ENCODE measurements at places on chromosomes 6 and 20. TPM values are rescaled to one million over a fixed set of nuclear protein-coding genes. Genes with fewer than 3 reads are reported as not detected.
A peak's percentile ranks its signal among the peaks of the same experiment; 100 is the strongest.

The B3GAT2 gene
- 0.09 TPM for total RNA-seq

The COL11A2 gene
- 1.8 TPM for total RNA-seq

The NKX2-2 gene
- total RNA-seq: not detected

The ELOVL4 gene
- total RNA-seq: 1.6 TPM

The BAG2 gene
- 12.1 TPM for total RNA-seq

The KCNK17 gene
- total RNA-seq: not detected

The KHDC1L gene
- total RNA-seq: not detected

The ULBP3 gene
- 8.4 TPM for total RNA-seq

GRCh38 chr6:56685102-56685733 lies 42.5 kb upstream of the DST start:
- H3K27me3 ChIP-seq: no peaks in the 10 kb centered on the region
- DNase-seq: no peak
- peak overlapping the region; percentile 29 for H3K27ac ChIP-seq
- H3K4me1 ChIP-seq: peaks cover 61% of the 10 kb centered on the region
- H3K36me3 ChIP-seq: peaks cover 15% of the 10 kb centered on the region

GRCh38 chr6:118618676-118619377 lies 32.6 kb downstream of the CEP85L start:
- H3K27me3 ChIP-seq: no peaks in the 10 kb centered on the region
- peak; percentile 72 for DNase-seq
- no peak overlapping the region for H3K4me3 ChIP-seq
- no peaks in the 10 kb centered on the region for H3K36me3 ChIP-seq
- H3K4me1 ChIP-seq: no peaks in the 10 kb centered on the region

DNA sequence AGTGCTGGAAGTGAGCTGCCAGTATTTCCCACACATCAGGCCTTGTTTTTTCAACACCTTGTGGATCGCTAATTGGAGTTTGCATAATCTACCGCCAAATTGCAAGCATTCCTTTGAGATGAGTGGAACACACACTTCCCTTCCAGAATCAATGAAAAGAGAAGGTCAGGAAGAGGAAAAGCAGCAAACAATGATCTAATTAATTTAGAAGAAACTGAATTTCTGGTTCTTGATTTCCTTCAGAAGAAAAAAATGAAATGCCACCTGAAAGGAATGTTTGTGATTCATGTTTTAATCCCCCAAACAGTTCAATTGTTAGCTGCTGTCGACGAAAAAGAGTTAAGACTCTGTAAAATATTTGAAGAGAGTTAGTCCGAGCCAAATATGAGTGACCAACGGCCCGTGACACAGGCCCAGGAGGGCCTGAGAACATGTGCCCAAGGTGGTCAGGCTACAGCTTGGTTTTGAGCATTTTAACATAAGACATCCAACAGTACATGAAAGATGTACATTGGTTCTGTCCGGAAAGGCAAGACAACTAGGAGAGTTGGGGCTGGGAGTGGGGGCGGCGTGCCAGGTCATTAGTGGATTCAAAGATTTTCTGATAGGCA lies 182.3 kb downstream of the MTFR2 start:
- peaks cover 10% of the 10 kb centered on the region for H3K36me3 ChIP-seq
- H3K27me3 ChIP-seq: no peaks in the 10 kb centered on the region
- peak overlapping the region; percentile 100 for H3K27ac ChIP-seq
- peak overlapping the region; percentile 66 for H3K4me3 ChIP-seq
- DNase-seq: peak; percentile 61

- peaks cover 5% of the 10 kb centered on the region for H3K36me3 ChIP-seq
- H3K27me3 ChIP-seq: no peaks in the 10 kb centered on the region
- no peak overlapping the region for H3K27ac ChIP-seq
- peaks cover 19% of the 10 kb centered on the region for H3K4me1 ChIP-seq
- no peak overlapping the region for H3K4me3 ChIP-seq
- no peak for DNase-seq
These were observed 148.1 kb downstream of the CEBPB start for GRCh38 chr20:50338479-50339391.

DNA sequence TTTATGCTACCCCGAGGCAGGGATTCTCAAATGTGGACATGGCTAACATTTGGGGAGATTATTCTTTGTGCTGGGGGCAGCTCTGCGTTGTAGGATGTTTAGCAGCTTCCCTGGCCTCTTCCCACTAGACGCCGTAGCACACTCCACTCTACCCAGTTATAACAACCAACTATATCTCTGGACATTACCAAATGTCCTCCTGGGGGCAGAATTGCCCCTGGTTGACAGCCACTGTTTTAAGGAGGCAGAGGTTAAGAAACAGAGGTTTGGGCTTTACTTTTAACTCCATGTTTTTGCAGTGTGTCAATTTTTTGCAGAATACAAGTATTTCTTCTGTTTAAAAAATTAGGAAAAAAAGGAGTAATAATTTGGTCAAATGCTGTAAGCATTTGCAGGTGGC lies 56.2 kb upstream of the BMP6 start:
- H3K4me3 ChIP-seq: no peak overlapping the region
- H3K27me3 ChIP-seq: no peaks in the 10 kb centered on the region
- H3K4me1 ChIP-seq: peaks cover 11% of the 10 kb centered on the region
- DNase-seq: no peak

DNA sequence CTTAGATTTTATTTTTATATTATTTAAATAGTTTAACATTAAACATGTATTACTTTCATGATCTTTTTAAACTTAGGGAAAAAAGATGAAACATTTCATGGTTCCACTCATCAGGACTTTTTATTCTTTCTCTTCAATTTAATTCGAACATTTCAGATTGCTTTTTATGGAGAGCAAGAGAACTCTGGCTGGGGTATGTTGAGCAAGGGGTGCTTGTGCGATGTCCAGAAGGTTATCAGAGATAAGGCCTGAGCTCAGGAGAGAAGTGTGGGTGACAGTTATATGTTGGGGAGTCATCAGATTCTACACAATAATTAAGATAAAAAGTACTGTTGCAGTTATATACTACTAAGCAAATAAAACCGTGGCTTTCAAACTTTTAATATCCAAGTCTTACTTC lies 37.5 kb downstream of the FKBP5 start:
- no peaks in the 10 kb centered on the region for H3K36me3 ChIP-seq
- no peak overlapping the region for H3K27ac ChIP-seq
- no peaks in the 10 kb centered on the region for H3K4me1 ChIP-seq
- H3K4me3 ChIP-seq: no peak overlapping the region
- no peak for DNase-seq

- H3K27me3 ChIP-seq: peaks cover 58% of the 10 kb centered on the region
- DNase-seq: no peak
- H3K4me3 ChIP-seq: no peak overlapping the region
- no peak overlapping the region for H3K27ac ChIP-seq
These were observed 211.4 kb upstream of the CDYL start for GRCh38 chr6:4564801-4565271.

GRCh38 chr20:41534842-41535241 lies 83.3 kb downstream of the CHD6 start:
- no peak overlapping the region for H3K4me3 ChIP-seq
- H3K27ac ChIP-seq: no peak overlapping the region
- DNase-seq: no peak

DNA sequence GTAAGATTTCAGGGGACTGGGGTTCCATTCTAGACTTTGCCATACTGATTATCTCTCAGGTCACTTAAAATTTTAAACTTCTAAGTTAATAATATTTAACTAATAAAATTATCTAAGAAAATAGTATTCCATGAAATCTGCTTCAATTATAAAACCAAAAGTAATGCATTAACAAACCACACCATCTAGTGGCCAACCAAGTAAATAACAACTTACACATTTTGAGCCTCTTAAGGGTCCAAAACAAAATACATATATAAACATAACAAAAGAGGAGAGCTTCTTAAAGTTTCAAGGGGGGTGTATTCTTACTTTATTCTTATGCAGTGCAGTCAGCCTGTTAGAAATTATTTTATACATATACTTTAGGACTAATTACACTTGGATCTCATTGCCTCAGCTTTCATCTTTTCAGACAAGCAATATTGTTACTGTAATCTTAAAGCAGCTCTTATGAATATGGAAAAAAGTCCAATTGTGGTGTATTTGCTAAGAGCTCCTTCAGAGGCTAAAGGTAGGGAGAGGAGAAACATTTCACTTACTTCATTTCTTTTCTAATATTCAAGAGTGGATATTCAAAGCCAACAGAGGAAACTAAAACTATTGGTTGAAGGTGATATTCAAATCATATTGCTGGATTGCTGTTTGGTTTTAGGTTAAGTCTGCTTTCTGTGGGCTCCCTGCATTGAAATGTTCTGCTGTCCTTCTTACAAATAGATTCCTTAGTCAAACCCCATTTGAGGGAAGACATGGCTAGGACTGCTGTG lies 199.7 kb upstream of the SIM1 start:
- DNase-seq: peak; percentile 11
- peak overlapping the region; percentile 94 for H3K27ac ChIP-seq
- no peaks in the 10 kb centered on the region for H3K36me3 ChIP-seq
- no peak overlapping the region for H3K4me3 ChIP-seq

DNA sequence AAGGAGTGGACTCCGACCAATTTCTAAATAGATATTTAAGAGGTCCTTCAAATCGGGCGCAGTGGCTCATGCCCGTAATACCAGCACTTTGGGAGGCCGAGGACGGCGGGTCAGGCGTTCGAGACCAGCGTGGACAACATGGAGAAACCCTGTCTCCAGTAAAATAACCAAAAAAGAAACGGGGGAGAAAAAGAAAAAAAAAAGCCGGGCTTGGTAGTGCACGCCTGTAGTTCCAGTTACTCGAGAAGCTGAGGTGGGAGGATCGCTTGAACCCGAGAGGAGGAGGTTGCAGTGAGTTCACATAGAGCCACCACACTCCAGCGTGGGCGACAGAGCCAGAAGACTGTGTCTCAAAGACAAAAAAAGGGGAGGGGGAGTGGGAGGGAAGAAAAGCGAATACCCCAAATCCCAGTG lies 53.3 kb upstream of the HFE start:
- H3K4me3 ChIP-seq: peak overlapping the region; percentile 88
- H3K4me1 ChIP-seq: peaks cover 55% of the 10 kb centered on the region
- H3K36me3 ChIP-seq: peaks cover 54% of the 10 kb centered on the region
- H3K27ac ChIP-seq: peak overlapping the region; percentile 100

DNA sequence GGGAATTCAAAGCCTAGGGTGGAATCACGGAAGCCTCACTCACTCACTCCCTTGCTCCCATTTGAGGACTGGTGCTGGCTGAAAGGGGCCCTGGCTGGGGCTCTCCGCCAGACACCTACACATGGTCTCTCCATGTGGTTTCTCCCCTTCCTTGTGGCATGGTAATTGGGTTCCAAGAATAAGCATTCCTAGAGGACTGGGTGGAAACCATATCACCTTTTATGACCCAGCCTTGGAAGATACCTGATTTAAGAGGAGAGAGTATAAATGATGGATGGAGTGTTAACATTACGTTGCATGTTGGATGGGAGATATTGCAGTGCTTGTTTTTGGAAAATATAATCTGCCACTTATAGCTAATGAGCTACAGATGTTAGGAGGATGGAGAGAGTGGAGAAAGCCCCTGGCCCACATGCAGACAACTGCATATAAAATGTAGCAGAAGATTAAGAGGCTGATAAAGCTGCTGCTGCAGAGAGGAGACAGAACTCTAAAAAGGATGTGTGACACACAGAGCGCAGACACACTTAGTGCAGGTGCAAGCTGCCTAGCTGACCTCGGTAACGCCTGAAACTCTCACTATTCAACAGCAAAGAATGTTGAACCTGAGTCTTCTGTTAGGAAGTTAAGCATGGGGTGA lies 23.3 kb upstream of the CDKN1A start:
- H3K4me1 ChIP-seq: peaks cover under 1% of the 10 kb centered on the region
- no peak for DNase-seq

DNA sequence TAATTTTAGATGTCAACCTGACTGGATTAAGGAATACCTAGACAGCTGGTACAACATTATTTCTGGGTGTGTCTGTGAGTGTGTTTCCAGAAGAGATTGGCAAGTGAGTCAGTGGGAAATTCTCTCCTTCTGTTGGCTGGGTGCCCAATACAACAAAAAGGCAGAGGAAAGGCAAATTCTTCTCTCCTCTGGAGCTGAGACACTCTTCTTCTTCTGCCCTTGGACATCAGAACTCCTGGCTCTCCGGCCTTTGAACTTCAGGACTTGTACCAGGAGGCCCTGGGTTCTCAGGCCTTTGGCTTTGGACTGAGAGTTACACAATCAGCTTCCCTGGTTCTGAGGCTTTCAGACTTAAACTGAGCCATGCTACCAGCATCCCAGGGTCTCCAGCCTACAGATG lies 7.8 kb upstream of the BTN3A1 start:
- no peaks in the 10 kb centered on the region for H3K27me3 ChIP-seq
- no peak overlapping the region for H3K27ac ChIP-seq
- no peak overlapping the region for H3K4me3 ChIP-seq
- DNase-seq: peak; percentile 74
- H3K36me3 ChIP-seq: no peaks in the 10 kb centered on the region

DNA sequence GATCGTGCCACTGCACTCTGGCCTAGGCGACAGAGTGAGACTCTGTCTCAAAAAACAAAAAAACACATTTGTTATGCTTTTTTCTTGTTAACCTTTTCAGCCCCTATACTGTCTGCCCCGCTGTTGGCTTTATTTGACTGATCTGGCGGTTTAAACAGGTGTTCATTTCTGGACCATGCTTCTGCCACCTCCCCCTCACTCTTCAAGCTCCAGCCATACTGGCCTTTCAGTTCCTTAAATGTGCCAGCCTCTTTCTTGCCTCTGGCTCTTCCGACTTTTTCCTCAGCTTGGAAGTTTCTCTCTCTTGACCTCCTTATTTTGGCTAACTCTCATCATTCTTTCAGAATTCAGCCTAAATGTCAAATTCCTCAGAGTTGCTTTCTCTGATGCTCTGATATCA lies 35.2 kb upstream of the TXLNB start:
- no peaks in the 10 kb centered on the region for H3K36me3 ChIP-seq
- no peaks in the 10 kb centered on the region for H3K27me3 ChIP-seq
- H3K27ac ChIP-seq: no peak overlapping the region
- no peak overlapping the region for H3K4me3 ChIP-seq
- no peaks in the 10 kb centered on the region for H3K4me1 ChIP-seq

- peak within 1 kb of the TSS; percentile 92 for H3K27ac ChIP-seq
- H3K4me3 ChIP-seq: peak within 1 kb of the TSS; percentile 96
- peak; percentile 98 for DNase-seq
These were observed at the start of gene RPS21 for GRCh38 chr20:62386383-62387218. Gene RPS21 (plus strand): TSS chr20:62387103. CDS start chr20:62387339, 236 bp downstream.

- no peak overlapping the region for H3K4me3 ChIP-seq
- no peak overlapping the region for H3K27ac ChIP-seq
- H3K4me1 ChIP-seq: no peaks in the 10 kb centered on the region
- DNase-seq: no peak
These were observed 134.3 kb downstream of the IBTK start for GRCh38 chr6:82113231-82113630.

DNA sequence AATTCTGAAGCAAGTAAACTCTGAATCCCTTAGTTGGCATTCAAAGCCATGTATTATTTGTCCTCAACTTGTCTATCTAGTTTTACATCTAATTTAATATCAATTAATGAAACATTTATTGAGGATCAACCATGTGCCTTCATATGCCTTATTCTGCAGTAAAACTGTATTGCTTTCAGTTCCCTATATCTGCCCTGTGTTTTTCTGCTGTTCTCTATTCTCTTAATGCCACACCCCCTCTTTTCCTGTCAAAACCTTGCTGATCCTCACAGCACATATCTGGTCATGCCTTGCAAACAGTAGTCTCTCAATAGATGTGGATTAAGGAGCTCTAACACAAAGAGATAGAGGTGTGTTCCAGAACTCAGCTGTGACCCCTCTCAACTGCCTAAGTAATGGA lies 2.0 kb downstream of the FIG4 start:
- no peak for DNase-seq
- no peak overlapping the region for H3K27ac ChIP-seq
- peaks cover 23% of the 10 kb centered on the region for H3K36me3 ChIP-seq
- peaks cover 6% of the 10 kb centered on the region for H3K4me1 ChIP-seq

GRCh38 chr6:144753023-144753705 lies 468.0 kb downstream of the UTRN start:
- no peak overlapping the region for H3K4me3 ChIP-seq
- H3K4me1 ChIP-seq: peaks cover under 1% of the 10 kb centered on the region
- H3K27me3 ChIP-seq: no peaks in the 10 kb centered on the region
- H3K36me3 ChIP-seq: peaks cover 5% of the 10 kb centered on the region
- no peak for DNase-seq
